Hindlimb muscle (tissue), 1 donor: ENCODE measurements at places on chromosomes 16 and 17. TPM values are rescaled to one million over a fixed set of nuclear protein-coding genes. Genes with fewer than 3 reads are reported as not detected.

- DNase-seq: peak; percentile 55
These were observed 38.2 kb upstream of the CCDC182 start for GRCh38 chr17:57783338-57783742.

DNA sequence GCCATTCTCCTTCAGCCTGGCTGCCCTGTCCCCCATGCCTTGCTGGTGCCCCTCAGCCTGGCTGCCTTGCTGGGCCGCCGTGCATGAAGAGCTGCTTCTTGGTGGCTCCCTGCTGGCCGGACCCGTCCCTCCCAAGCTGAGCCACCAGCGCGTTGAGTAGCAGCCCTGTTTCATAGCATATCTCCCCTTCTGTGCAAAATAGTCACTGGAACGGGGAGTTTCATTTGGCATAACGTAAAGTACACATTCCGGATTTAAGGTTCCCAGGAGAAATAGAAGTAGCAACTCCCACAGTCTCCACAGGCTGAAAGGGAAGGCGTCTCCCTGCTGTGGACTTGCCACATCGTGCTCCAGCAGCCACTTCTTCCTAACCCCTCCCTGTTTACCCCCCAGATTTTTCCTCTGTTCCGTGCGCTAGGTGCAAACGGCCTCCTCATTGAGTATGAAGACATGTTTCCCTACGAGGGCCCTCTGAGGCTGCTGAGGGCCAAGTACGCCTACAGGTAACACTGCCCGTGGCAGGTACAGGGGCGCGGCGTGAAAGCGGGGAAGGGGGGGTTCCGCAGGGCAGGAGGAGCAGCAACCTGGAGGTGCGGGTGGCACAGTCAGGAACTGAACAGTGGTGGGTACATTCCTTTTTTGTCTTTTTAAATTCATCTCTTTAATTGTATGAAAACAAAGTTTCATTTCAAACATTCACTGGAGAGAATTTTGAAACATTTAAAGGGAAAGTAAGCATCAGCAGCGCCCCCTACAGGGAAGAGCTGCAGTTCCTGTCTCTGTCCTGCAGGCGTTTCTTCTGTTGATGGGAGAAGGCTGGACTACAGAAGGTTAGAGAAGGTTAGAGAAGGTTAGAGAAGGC, 5.8 kb upstream of the OGFOD3 start:
- DNase-seq: no peak

DNA sequence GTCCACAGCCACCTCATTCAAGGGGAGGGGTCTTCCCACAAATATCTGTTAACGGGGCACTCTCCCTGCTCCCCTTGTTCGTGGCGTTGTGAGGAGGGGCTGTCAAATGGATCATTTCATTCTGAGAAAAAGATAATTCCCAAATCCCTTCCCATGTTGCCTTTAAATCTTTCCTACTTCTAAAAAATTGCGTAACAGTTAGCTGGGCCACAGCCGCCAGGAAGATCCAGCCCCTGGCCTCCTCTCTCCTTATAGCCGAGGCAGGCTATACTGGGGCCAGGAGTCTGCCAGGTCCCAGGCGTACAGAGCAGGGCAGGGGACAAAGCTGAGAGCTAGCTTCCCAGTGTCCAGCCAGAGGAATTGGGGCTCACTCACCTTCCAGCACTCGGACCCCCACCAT, 430 bp downstream of the C16orf89 start:
- no peak for DNase-seq

- no peak for DNase-seq
These were observed 11.3 kb downstream of the FKBP10 start for GRCh38 chr17:41824086-41824485.

GRCh38 chr17:7014995-7015958, 2.9 kb downstream of the RNASEK start:
- no peak for DNase-seq

DNA sequence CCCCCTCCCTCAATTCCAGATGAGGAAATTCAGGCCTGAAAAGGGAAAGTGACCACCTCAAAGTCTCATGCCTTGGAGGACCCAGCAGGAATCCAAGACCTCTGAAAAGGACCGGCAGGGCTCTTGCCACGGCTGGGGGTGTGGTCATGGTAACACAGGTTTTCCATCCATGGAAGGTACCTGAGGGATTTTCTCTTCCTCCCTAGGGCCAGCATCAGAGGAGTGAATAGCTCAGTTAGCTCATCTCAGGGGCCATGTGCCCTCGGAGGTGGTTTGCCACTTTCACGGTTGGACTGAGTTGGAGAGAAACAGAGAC, 1.3 kb downstream of the CIITA start:
- DNase-seq: no peak

GRCh38 chr17:39270923-39271322, 45.2 kb upstream of the STAC2 start:
- DNase-seq: peak; percentile 7

- peak; percentile 24 for DNase-seq
These were observed at the start of gene CES4A for GRCh38 chr16:66988197-66988788. Gene CES4A, plus strand, starts transcription at chr16:66988589. Its CDS starts 184 bp downstream, at chr16:66988773.

DNA sequence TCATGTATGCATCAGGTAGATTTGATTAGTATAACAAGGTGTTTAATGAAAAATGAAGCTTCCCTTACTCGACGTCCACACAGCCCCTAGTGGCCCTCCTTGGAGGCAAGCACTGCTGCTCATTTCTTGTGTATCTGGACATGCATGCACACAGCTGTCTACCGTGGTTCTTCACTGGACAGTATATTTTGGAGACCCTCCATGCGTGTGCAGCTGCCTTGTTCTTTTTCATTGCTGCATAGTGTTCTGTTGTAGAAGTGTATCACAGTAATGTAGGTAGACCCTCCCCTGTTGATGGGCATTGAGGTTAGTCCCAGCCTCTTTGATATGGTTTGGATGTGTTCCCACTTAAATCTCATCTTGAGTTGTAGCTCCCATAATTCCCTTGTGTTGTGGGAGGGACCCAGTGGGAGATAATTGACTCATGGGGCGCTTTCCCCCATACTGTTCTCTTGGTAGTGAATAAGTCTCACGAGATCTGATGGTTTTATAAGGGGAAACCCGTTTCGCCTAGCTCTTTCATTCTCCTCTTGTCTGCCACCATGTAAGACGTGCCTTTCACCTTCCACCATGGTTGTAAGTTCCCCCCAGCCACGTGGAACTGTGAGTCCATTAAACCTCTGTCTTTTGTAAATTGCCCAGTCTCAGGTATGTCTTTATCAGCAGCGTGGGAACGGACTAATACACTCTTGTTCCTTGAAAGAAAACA, 6.3 kb downstream of the CMIP start:
- DNase-seq: no peak

- no peak for DNase-seq
These were observed 81.9 kb downstream of the CA4 start for GRCh38 chr17:60231691-60232090.

The PRSS33 gene
- polyA plus RNA-seq: not detected

The AURKB gene
- polyA plus RNA-seq: 14.9 TPM

The SLC6A2 gene
- polyA plus RNA-seq: 1.7 TPM

The KRT17 gene
- polyA plus RNA-seq: 13.9 TPM
